ENCODE measurements at places on chromosomes 2 and 18.

- no peak for DNase-seq
Observed at GRCh38 chr2:170887896-170888295, 41.2 kb upstream of the GORASP2 start.

DNA sequence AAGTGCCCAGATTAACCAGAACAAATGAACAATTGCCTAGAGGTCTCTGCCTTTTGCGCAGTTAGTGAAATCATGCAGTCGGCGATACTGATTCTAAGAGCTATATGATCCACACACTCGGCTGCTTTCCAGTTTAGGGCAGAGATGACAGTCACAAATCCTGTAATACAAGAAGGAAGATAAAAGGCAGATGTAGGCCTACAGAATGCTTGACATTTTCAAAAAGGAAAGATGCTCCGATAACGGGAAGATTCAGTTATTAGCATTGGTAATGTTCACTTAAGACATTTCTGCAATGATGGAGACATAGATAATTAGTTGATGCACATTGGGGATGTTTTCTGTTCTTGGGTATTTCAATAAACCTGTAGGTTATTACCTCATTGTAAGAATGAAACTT is 19.5 kb downstream of the NYAP2 start:
- DNase-seq, result no peak

DNA sequence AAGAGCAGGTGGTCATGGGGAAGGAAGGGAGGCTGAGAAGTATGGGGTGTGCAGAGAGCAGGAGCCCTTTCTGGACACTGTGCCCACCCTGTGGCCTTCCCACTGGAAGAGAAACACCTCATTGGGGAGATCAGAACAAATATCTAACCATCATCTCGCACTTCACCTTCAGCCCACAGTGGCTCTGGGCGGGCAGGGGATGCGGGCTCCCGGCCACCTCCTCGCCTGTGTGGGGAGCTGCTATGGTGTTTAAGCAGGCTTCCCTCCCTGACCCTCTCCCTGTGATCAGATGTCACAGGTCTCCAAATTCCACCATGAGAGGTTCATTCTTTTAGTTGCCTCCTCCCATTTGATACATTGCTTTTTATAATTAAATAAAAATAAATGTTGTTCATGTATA is 5.0 kb downstream of the FBLN7 start:
- no peak for DNase-seq

- no peak for DNase-seq
Observed at GRCh38 chr18:8977166-8977565, 125.3 kb upstream of the NDUFV2 start.

DNA sequence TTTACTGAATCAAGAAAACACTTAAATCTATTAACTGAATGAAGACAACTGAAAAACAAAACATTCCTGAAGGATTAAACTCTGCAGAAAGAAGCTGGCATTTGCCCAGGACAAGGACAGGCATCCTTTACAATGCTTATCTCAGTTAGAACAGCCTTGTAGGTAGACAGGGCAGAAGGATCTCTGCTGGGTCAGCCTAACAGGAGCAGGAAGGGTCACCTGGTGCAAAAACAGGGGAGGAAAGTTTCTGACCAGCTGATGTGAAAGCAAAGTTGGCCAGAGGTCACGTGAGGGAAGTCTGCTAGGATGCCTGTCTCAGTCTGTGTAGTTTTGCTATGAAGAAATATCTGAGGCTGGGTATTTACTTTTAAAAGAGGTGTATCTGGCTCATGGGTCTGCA is 348.6 kb downstream of the ANAPC1 start:
- DNase-seq, result no peak

GRCh38 chr18:34131006-34131405 is 93.7 kb downstream of the NOL4 start:
- DNase-seq, result no peak

- no peak for DNase-seq
Observed at GRCh38 chr2:106306387-106306786, 112.3 kb upstream of the UXS1 start.

DNA sequence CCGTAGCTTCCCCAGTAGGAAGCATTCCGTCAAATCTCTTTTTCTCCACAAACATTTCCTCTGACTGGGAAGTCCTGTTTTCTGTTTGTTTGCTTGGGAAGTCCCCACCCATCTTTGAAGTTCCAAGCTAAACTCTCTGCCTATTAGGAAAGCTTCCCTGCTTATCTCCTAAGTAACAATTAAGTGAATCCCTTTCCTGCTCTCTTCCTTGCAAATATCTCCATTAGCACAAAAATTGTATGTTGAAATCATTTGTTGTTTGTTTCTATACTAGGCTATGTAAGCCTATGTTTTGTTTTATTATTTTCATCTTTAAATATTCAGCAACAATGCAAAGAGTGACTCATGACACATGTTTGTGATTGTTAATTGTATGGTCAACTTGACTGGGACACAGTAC is 812.6 kb upstream of the LRATD1 start:
- no peak for DNase-seq

DNA sequence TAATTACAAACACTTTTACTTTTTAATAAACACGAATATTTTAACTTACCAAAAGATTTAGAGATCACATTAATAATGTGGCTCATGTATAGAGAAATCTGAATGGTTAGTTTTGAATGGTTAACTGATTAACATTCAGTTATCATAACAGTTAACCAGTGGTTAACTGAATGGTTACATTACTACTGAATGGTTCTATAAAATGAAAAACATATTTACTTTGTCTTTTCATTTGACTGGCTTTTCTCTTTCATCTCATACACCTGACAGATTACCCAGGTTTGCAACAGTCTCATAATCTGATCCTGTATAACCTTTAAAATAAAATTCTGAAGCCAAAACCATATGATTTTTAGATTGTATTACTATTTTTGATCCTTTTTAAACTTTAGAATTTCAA is 91.9 kb downstream of the EPB41L5 start:
- no peak for DNase-seq

DNA sequence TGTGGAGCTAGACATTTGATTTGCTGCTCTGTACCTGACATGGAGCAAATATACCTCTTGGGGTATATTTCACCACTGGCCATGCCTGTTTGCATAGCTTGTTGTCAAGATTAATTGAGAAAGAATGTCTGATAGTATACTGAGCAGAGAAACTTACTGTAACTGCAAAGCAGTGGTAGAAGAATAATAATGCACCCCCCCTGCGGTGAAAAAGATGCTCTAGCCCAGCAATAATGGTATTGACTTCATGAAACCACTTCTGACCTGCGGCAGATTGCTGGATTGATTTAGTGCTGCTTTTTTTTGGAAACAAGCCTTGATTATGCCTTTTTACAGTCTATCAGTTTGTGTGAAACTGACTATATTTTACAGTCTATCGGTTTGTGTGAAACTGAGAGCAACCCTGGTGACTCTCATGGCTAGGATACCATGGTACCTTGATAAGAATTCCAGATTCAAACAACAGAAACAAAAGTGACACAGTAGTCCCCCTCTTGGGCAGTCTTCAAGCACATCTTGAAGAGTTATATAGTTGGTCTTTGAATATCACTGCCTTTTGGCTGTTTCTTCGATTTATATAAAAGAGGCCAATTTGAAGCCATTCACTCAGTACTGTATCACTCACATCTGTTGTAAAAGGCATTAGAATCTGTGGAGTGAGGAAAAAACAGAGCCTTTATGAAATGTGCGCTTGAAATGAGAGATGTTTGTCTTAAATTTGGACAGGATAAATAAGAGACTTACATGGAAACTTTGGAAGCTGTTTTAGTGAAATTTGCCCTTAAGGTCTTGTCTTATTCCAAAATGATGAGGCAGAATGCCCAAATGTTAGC is 102.5 kb downstream of the FMNL2 start:
- DNase-seq, result no peak

- DNase-seq, result no peak
Observed at GRCh38 chr2:112915300-112916144, 4.6 kb downstream of the IL37 start.

- no peak for DNase-seq
Observed at GRCh38 chr2:47420214-47420613, 17.3 kb downstream of the MSH2 start.

GRCh38 chr2:230942920-230943896 is 18.2 kb upstream of the GPR55 start:
- DNase-seq, result no peak

GRCh38 chr2:241891315-241891987 is 21.9 kb downstream of the RTP5 start:
- no peak for DNase-seq

GRCh38 chr2:223697316-223697891 is 95.2 kb upstream of the SCG2 start:
- DNase-seq, result no peak

- no peak for DNase-seq
Observed at GRCh38 chr2:191936882-191937405, 90.1 kb upstream of the CAVIN2 start.

DNA sequence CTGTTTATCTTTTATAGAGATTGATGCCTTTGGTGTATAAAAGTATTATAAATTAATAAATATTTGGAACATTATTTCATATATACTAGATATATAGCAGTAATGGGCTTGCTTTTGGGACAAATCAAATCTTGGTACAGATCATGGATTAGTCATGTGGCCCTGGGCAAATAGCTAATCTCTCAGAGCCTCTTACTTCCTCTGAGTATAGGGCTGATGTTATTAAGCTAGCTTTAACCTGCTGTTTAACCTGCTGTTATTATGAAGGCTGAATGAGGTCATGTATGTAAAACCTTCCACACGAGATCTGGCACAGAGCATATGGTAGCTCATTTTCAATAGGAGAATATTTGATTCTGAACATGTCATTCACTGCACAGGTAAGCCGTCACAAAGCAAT is 5.7 kb downstream of the ITGB6 start:
- DNase-seq, result no peak

DNA sequence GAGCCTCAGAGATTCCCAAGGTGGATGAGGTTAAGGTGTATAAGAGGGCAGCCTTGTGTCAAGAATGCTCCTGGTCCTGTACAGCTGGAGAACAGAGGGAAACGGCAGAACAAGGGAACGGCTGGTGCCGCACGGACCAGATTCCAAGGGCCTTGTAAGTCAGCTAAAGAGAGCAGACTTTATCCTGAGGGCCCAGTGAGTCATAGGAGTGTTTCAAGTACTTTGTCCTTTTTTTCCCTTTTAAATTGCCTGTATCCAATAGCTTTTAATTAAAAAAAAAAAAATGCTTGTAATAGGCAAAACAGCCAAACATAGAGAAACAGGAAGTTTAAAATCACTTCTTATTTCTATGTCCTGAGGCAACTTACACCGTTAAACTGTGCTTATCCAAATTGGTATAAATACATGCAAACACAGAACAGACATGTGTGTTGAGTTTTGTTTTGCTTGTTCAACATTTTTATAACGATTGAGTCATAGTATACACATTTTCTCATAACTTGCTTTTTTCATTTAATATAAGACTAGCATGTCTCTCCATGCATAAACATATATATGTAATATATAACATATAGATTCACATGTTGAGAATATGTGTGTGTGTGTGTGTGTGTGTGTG is 42.1 kb upstream of the EVA1A start:
- DNase-seq, result no peak

DNA sequence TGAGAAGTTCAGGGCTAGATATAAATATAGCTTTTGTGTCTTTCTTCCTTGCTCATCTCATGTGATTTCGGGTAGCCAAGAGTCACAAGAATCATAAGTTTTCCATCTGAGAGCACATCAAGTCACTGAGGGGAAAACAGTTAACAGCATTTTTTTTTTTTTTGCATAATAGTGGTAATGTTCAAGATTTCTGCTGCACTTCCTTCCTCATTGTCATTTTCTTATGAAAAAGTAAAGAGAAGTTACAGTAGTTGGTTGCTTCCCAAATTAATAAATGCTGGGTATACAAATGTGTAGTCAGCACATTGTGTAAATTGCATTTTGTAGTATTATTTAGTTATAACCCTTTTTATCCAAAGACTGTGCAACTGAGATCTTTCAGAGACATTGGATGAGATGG is 93.6 kb downstream of the ZEB2 start:
- no peak for DNase-seq

- DNase-seq, result no peak
Observed at GRCh38 chr18:6901286-6901926, 171.9 kb downstream of the ARHGAP28 start.

- no peak for DNase-seq
Observed at GRCh38 chr2:226478109-226478809, 321.4 kb downstream of the IRS1 start.

DNA sequence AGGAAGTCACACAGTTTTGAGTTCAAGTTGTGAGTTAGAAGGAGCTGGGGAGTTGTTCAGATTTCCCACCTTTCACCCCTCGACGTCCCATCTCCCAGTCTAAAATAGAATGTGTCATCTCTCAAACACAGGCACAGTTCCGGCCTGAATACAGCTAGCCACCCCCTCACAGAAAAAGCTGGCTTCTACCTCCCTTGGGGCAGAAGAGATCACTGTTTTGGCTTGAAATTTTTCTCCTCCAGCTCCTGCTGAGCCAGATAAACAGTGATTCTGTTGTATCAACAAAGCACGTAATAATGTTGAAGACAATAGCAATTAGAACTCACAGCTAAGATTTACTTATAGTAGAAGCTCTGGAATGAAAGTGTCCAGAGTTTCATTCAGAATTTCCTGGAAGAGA is 74.7 kb downstream of the KIAA2012 start:
- no peak for DNase-seq

GRCh38 chr2:231427116-231427515 is 31.6 kb downstream of the B3GNT7 start:
- DNase-seq, result no peak

DNA sequence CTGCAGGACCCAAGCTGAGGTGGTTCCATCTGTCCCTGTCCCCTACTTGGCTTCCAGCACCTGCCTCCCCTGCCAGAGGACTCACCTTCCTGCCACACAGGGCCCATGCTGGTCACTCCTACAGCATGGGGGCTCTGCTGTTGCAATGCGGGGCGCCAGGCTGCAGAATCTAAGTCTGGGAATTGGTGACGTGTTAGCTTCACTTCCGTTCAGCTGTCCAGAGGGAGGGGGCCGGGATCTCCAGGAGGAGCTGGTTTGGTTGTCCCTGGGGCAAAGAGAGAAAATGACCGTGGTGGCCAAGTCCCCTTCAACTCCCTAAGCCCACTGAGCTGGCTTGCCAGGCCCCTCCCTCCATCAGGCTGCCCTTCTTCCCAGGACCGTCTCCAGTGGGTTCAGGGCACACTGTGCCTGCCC is 69.5 kb downstream of the IL1R2 start:
- DNase-seq, result no peak

- no peak for DNase-seq
Observed at GRCh38 chr2:141555876-141556470, 574.8 kb downstream of the LRP1B start.

- DNase-seq, result no peak
Observed at GRCh38 chr2:95578539-95578938, 13.3 kb upstream of the TRIM43 start.

DNA sequence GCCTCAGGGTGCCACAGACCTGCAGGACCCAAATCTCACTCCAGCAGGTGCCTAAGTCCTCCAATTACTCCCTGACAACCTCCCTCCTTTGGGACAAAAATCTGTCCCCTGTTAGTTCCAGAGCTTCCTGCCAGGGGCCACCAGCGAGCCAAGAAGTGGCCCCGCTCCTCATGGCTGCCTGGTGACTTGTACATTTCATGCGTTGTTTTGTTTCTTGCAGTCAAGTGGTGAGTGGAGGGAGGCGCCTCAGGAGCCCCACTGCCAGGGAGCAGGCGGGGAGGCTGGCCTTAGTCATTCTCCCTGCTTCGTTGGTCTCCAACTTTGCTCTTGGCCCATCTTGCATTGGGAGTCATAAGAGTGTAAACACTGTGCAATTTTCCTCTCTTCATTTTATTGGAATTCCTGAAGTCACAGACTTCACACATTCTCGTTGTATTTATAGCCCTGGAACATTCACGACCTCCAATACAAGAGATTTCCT is 81.3 kb downstream of the KCNF1 start:
- no peak for DNase-seq

All from CMK (cell line).